H9 (cell line): ENCODE measurements at places on chromosomes 5 and 9. TPM values are rescaled to one million over a fixed set of nuclear protein-coding genes. Genes with fewer than 3 reads are reported as not detected.

DNA sequence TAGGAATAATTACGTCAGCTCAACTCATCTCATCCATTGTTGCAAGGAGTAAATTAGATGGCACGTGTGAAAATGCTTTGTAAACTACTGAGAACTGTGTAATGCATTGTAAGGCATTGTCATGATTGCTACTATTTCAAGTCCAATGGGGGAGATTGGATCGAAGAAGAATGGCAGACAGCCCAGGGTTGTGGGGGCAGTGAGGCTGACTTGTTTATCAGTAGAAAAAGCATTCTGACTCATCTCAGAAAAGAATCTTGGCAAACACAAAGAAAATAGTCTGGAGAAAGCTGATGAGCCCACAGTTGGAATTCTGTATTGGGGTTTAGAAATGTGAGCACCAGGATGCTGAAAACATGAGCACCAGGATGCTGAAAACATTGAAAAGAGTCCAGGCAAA lies 28.0 kb upstream of the DAP start:
- H3K27me3 ChIP-seq: no peaks in the 10 kb centered on the region
- no peak for DNase-seq
- H3K36me3 ChIP-seq: no peaks in the 10 kb centered on the region
- H3K27ac ChIP-seq: no peak overlapping the region
- H3K4me3 ChIP-seq: no peak overlapping the region

DNA sequence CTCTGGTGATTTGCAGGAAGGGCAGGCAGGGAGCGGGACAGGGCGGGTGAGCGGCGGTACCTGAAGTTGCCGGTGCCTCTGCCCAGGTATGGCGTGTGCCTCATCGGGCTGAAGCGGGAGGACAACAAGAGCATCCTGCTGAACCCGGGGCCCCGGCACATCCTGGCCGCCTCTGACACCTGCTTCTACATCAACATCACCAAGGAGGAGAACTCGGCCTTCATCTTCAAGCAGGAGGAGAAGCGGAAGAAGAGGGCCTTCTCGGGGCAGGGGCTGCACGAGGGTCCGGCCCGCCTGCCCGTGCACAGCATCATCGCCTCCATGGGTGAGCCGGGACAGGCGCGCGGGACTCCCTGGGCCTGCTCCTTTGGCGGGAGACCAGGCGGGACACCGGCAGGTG lies 68.8 kb downstream of the KCNT1 start:
- H3K4me1 ChIP-seq: no peaks in the 10 kb centered on the region
- peaks cover 4% of the 10 kb centered on the region; the same call in 1 of the 2 replicates for H3K36me3 ChIP-seq
- no peaks in the 10 kb centered on the region for H3K27me3 ChIP-seq
- H3K4me3 ChIP-seq: no peak overlapping the region

Gene PCDHGA7
- total RNA-seq: 0.83 and 0.88 TPM in 2 replicates

Gene NAIP
- total RNA-seq: 2.2 and 2.8 TPM in 2 replicates

GRCh38 chr9:116656977-116657376 lies 30.1 kb upstream of the TRIM32 start:
- H3K27ac ChIP-seq: no peak overlapping the region
- no peak for DNase-seq
- H3K4me3 ChIP-seq: no peak overlapping the region
- no peaks in the 10 kb centered on the region for H3K4me1 ChIP-seq
- no peaks in the 10 kb centered on the region for H3K27me3 ChIP-seq
- H3K36me3 ChIP-seq: no peaks in the 10 kb centered on the region

Gene MSMP
- 0.83 and 0.97 TPM in 2 replicates for total RNA-seq
